Stimulated activated CD8-positive, alpha-beta memory T cell treated with anti-CD3 and anti-CD28 coated beads, Interleukin-4, amount 100 ng/mL, for 1 hour (primary cell): ENCODE measurements at places on chromosomes 16 and 17.

DNA sequence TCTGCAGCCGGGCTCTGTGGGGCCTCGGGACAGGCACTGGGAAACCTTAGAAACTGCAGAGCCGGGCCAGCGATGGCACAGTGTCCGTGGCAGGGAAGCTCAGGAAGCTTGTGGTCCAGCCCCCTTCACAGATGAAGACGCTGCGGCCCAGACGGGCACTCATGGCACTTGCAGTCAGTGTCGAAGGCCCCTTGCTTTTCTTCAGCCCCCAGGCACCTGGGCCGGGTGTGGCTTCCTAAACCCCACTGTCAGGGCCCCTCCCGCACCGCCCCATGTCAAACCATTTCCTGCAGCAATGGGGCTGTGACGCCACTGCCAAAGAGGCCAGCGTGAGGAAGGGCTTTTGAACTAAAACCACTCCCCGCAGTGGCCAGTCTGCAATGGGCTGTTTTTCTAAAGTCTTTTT is 164.0 kb downstream of the LAT start:
- DNase-seq = peak; percentile 34

- DNase-seq = no peak
Observed at GRCh38 chr16:85011846-85012284, 530 bp upstream of the ZDHHC7 start.

- DNase-seq = no peak
Observed at GRCh38 chr17:49694847-49695697, 12.7 kb downstream of the SLC35B1 start.

- DNase-seq = no peak
Observed at GRCh38 chr16:7746941-7747340, 414.3 kb downstream of the RBFOX1 start.

DNA sequence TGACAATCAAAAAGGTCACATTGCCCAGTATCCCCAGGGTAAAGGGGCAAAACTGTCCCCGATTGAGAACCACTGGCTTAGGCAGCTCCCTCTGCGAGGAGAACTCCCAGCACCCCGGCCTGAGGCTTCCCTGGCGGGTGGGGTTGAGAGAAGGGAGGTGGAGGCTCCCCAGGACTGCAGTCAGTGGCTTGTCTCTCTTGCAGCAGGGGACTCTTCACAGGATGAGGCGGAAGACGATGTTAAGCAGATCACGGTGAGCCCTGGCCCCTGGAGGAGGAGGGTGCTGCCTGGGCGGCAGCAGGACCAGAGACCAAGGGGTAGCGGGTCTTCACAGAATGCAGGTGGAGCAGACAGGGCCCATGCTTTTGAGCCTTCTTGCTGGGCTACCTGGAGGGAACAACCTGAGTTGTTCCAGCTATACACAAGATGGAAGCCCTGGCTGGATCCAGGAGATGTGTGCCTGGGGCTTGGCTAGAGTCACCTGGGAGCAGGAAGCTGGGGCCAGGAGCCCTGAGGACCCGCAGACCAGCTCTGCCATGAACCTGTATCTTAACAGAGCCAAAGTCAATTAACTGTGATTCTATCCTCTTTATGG is 16.8 kb downstream of the POLR3E start:
- no peak for DNase-seq

- DNase-seq = no peak
Observed at GRCh38 chr16:88793251-88793954, 8.4 kb upstream of the PIEZO1 start.

DNA sequence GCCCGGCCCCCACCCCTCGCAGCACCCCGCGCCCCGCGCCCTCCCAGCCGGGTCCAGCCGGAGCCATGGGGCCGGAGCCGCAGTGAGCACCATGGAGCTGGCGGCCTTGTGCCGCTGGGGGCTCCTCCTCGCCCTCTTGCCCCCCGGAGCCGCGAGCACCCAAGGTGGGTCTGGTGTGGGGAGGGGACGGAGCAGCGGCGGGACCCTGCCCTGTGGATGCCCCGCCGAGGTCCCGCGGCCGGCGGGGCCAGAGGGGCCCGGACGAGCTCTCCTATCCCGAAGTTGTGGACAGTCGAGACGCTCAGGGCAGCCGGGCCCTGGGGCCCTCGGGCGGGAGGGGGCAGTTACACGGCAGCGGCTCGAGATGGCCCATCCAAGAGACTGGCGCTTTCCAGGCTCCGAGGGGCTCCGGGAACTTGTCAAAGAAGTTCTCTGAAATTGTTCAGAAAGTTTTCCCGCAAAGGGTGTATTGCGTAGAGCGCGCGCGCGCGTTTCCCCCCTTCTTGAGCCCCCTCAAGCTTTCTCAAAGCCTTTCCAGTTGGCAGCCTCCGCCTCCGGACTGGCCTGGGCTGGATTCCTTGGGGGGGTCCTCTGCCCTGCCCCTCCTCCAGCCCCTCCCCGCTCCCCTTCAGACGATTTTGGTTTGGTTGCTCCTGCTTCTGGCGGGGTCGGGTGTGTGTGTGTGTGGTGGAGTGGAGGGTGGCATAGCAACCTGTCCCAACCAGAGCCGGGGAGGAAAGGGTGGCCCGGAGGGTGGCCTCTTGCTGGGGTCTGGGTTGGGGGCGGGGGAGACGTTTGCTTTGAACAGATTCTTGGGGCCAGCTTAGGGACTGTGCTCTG is 504 bp downstream of the ERBB2 start:
- DNase-seq = no peak

DNA sequence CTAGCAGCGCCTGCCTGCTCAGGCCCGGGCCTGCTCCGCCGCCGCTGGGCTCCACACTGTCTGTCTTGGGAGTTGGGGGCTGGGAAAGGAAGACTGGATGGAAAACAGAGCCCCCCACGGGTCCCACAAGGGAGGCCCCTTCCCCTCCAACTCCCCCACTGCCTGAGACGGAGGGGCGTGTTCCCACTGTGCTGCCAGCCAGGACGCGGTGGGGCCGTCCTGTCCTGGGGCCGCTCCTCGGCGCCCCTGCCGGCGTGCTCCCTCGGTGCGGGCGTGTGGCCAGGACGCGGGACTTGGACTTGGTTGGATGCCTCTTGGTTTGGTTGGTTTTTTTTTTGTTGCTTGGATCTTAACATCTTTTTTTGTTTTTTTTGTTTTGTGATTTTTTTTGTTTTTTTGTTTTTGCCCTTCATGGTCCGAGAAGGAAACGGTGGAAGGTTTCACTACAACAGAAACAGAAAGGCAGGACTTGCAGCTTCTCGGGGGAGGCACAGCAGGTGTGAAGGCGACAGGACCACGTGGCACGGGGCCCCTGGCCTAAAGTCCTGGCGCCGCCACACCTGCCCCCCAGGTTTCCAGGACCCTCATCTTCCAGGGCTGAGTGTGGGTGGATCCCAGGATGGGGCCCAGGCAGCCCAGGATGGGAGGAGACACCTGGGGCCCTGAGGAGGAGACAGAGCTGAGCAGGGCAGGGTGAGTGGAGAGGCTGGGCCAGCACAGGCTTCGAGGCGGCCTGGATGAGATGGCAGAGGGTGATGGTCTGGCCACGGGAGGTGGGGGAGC is 16.0 kb downstream of the ENGASE start:
- DNase-seq = no peak

- no peak for DNase-seq
Observed at GRCh38 chr16:64352246-64352645, 769.6 kb downstream of the CDH11 start.

DNA sequence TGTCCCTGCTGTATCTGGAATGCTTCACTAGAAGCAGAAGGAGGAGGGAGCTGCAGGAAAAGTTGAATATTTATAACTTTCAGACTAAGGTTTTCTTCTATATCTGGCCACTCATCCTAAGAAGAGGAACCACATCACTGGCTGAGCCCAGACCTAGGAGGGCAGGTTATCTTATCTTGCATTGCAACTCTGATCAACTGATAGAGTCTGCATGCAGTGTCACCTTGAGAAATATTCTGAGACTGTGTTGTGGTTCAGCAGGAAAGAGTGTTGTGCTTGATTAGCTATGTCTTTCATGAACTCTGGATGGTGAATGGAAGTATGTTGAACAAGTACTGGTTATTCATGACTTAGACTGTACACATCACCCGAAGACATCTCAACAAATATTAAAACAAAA is 460.0 kb downstream of the TOX3 start:
- no peak for DNase-seq
